ENCODE measurements at places on chromosomes 16 and 17.

- peak; percentile 99 for DNase-seq
These were observed 3.7 kb upstream of the MYL4 start for GRCh38 chr17:47205419-47205963.

- peak; percentile 16 for DNase-seq
These were observed 418.7 kb downstream of the KCNJ2 start for GRCh38 chr17:70588003-70588402.

DNA sequence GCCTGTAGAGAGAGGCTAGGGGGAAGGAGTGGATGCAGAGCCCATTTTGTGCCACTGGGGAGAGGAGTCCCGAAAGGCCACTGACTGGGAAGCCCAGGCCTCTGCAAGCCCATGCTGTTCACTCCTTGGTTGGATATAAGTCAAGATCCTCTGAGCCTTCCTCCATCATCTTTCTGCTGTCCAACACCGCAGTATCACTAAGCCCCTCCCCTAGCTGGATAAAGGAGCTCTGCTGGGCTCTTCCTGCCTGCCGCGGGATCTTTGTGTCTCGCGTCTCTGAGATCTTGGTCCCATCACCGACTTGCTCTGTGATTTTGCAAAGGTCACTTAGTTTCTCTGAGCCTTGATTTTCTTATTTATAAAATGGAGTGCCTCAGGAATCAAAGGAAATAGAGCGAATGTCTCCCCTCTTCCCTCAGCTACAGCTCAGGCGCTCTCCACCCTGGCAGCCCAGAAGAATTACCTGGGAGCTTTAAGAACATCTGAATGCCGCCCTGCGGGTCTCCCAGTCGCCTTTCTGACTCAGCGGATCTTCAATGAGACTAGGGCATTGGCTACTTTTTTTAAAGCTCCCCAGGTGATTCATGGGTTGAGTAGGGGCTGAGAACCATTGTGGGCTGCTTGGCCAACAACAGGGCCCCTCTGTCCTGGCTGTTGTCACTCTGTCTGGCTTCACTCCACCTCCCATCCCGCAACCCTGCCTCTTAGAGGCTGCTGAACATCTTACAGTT, 25.2 kb upstream of the TMEM220 start:
- DNase-seq: no peak

DNA sequence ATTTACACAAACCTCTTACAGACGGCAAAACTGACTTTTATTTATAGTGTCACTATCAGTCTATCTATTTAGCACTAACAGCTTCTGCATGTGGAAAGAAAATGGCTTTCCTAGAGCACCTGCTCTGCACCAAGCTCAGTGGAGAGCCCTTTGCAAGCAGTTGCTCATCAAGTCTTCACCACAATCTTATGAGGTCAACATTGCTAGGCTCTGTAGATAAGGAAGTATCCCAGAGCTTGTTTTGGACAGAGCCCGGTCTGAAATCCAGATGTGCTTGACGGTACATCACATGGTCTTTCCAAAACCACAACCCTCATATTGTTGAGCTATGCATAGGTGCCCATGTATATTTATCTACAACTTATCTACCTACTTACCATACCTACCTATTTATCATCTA, 572.7 kb upstream of the CDH5 start:
- no peak for DNase-seq

All from kidney tubule cell (primary cell).